ENCODE measurements at places on chromosomes 2 and 18. TPM values are rescaled to one million over a fixed set of nuclear protein-coding genes. Genes with fewer than 3 reads are reported as not detected.

- no peak overlapping the region for H3K4me3 ChIP-seq
- no peak overlapping the region for H3K27ac ChIP-seq
- H3K36me3 ChIP-seq: no peaks in the 10 kb centered on the region
- H3K4me1 ChIP-seq: no peaks in the 10 kb centered on the region
- DNase-seq: no peak
These were observed 4.6 kb downstream of the ACMSD start for GRCh38 chr2:134842930-134843490.

- H3K4me1 ChIP-seq: no peaks in the 10 kb centered on the region
- no peaks in the 10 kb centered on the region for H3K27me3 ChIP-seq
- peak; percentile 78 for DNase-seq
- peak overlapping the region; percentile 87 for H3K4me3 ChIP-seq
- H3K27ac ChIP-seq: peak overlapping the region; percentile 89
These were observed 810 bp upstream of the RBFA start for GRCh38 chr18:80033181-80034067.

GRCh38 chr2:100194951-100195350, 52.6 kb upstream of the AFF3 start:
- H3K27me3 ChIP-seq: peaks cover 3% of the 10 kb centered on the region
- no peak overlapping the region for H3K4me3 ChIP-seq
- no peak for DNase-seq
- no peak overlapping the region for H3K27ac ChIP-seq

DNA sequence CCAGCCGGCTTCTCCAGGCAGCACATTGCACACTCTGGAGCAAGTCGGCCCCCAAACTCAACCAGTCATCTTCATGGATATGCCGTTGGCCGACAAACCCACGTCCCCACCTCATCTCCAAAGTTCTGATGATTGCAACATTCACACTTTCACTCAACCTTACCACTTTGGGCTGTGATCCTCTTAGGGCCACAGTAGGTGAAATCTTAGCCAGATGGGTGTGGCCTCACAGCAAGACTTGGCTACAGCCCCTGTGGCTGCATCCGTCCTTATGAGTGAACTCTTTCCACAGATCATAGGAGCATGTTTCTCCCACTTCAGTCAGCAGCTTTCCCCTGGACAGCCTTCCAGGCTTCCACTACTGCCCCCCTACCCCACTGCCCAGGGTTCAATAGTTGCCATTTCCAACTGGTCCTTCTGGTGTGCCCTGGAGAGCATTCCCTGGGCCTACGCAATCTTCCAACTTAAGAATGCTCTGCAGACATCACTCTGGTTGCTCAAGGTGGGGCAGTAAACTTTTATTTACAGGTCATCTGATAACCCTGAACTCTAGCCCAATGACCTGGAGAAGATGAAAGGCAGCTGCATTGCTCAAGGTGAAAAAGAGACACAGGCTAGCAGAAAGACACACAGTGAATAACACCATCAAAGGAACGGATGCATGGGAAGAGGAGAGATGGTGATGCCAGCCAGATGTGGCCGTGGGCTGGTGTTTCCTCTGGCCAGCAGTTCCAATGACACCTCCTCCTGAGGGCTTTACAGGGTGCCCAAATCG, 34.5 kb downstream of the ARL4C start:
- DNase-seq: no peak
- H3K4me1 ChIP-seq: no peaks in the 10 kb centered on the region
- H3K27me3 ChIP-seq: no peaks in the 10 kb centered on the region
- no peak overlapping the region for H3K27ac ChIP-seq

DNA sequence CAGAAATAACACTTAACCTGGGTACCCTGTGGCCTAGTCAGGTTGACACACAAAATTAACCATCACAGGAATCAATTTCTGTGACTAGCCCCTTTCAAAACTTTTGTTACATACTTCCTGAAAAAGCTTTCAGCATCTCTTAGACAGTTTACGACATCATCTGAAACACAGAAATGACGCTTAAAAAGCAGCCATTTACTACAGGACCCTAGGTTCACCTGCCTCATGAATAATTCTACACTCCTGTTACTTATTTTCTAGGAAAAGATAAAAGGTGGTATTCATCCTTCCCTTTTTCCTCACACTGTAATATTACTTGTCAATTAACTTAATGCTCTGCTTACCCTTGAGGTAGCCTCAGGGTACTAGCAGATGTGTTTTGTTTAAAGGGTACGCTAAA, 388.4 kb downstream of the IRS1 start:
- no peak overlapping the region for H3K27ac ChIP-seq
- H3K4me1 ChIP-seq: peaks cover 10% of the 10 kb centered on the region
- DNase-seq: no peak
- H3K36me3 ChIP-seq: no peaks in the 10 kb centered on the region

- no peak for DNase-seq
- H3K27me3 ChIP-seq: no peaks in the 10 kb centered on the region
- peaks cover 19% of the 10 kb centered on the region for H3K4me1 ChIP-seq
- H3K36me3 ChIP-seq: no peaks in the 10 kb centered on the region
These were observed 3.5 kb upstream of the CALCRL start for GRCh38 chr2:187451510-187451909.

Gene TGOLN2
- total RNA-seq: 96.8 TPM

Gene UBE2F
- 61.5 TPM for total RNA-seq

Gene C2orf92
- total RNA-seq: 3.4 TPM
